Central memory CD4-positive, alpha-beta T cell (primary cell): ENCODE measurements at places on chromosomes 4 and X.

DNA sequence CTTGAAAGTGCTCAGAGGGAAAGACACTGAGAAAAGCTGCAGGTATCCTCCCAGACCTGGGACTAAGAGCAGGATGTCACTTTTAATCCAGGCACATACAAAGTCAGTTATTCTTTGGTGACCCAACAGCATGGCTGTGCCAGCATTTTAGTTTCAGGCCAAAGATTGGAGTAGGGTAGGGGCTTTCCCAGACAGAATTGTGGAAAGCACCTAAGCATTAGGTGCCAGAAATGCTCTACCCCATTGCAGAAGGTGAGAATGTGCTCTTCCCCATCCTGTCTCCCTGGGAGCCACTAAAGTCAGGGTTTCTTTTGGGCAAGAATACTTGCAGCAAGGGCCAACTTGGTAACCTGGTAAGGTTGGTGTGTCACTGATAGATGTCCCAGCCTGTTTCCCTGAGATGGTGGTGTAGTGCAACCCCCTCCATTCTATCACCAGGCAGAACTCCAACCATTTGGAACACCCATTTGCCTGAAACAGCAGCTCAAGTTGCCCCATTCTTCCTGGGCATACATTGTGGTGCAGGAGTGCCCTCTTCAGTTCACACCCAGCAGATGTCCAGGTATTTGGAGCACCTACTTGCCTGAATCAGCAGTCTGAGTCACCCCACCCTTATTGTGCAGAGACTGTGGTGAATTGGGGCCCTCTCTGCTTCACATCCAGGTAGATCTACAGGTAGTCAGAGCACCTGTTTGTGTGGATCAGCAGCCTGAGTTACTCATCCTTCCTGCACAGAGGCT, 183.5 kb downstream of the ZC4H2 start:
- DNase-seq, result no peak

DNA sequence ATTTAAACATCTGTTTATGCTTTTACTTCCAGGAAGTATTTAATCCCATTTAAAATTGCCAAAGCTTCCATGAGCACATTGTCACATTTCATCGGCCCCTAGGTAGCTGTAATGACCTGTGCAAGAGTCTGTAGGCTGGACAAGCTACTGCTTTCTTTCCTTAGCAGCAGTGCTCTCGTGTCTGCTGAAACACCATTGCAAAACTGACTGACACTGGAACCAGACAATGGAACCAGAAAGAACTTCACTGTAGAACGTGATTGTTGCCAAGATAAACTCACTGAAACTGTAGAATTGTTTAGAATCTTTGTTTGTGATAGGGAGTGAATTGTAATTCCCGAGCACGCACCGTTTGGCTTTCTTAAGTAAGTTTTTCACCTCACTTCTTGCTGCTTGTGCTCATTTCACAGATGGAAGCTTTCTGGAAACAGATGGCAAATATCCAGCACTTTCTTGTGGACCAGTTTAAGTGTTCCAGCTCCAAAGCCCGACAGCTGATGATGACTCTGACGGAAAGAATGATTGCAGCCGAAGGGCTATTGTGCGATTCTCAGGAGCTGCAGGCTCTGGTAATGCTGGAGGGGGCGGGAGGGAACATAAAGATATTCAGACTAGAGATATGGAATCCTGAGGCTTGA, 36.9 kb downstream of the EVC start:
- no peak for DNase-seq

- no peak for DNase-seq
These were observed 215.8 kb downstream of the PCDH19 start for GRCh38 chrX:100194082-100194775.

DNA sequence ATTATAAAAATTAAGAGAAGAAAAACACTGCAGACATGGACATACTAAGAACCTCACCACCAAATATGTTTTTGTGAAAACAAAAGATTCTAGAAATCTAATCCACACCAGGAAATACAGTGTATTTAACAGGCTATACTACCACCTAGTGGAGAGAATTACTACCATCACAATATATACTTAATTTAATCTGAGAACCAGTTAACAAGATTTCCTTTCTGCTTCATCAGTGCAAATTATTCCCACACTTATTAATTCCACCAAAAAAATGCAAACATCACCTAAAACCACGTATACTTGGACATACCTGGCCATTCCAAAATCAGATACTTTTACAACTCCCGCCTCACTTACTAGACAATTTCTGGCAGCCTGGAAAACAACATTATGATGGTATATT, 7.0 kb upstream of the TXK start:
- DNase-seq, result peak; percentile 43

DNA sequence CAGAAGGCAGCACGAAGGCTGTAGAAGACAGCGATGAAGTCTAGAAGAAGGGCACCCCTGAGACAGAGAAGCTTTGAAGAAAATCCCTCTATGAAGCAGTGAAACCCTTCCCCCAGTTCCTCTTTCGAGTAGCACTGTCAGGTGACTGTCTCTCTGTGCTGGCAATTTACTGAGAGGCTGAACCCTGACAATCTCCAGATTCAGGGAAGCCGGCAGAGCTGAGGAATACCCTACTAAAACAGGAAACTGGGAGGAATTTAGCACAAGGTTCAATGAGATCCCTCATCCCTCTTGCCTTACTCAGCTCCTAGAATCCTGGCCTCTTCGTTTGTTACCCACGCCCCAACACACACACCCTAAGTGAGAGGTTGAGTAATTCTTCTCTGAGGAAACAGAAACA, 239.7 kb upstream of the NOCT start:
- no peak for DNase-seq

DNA sequence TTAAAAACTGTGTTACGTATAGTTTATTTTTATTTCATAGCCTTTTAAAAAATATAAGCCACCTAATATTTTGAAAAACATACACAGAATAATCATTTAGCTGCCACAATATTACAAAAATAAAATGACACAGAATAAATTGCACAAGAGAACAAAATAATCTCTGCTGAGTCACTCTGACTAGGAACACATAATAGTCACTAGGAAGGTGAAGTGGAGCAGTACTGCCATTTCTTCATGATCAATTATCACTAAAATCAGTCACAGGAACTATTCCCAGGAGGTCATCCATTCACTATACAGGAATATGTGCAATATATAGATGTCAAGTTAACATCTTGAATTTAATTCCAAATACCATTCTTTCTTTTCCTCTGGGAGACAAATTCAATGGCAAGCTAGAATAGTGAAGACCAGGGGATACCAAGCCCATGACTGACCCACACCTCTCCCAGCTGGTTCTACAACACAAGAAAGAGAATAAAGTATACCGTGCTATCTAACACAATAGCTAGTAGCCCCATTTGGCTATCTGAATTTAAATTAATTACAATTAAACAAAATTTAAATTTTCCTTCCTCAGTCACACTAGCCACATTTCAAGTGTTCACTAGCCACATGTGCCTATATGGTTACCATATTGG, 5.9 kb downstream of the SMIM43 start:
- no peak for DNase-seq

- DNase-seq, result no peak
These were observed 80.8 kb upstream of the IQCM start for GRCh38 chr4:149896432-149896831.

DNA sequence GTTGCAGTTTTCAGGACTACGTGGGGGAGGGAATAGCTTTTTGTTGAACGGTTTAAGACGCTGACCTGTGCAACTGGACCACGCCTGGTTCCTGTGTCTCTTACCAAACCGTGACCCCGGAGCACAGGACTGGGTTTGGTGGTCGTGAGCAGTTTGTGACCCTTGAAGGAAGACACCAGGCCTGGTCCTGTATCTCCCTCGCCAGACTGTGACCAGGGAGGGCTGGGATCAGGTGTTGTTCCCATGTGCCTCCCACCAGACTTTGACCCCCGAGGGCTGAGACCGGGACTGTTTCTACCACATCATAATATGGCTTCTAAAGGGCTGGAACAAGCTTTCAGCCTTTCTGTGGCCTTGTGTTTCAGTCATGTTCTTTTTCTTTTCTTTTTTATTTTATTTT, 683 bp downstream of the EBP start:
- no peak for DNase-seq

GRCh38 chrX:52078131-52078530, 9.1 kb upstream of the MAGED4B start:
- DNase-seq, result no peak

- peak; percentile 39 for DNase-seq
These were observed 175.5 kb downstream of the DHRSX start for GRCh38 chrX:2325076-2325784.

DNA sequence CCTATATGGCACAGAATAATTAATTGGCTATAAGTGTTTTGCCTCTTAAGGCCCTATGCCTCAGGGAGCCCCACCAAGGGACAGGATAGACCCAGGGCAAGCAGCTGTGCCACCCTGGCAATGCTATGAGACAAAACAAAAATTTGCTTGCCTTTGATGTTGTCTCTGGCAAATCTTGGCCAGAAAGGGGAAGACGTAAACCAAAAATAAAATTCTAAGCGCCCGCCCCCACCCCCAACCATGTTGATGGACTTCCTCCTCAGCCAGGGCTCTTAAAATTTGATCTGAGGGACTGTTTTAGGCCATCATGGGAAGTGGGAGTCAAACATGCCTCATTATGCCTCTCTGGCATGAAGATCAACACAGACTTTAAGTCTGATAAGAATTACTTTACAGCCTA, 130.5 kb upstream of the APOOL start:
- no peak for DNase-seq

- no peak for DNase-seq
These were observed 71.2 kb downstream of the GAB1 start for GRCh38 chr4:143407888-143408287.

GRCh38 chr4:149311076-149311475, 504.6 kb downstream of the IQCM start:
- no peak for DNase-seq

GRCh38 chrX:152575331-152575730, 62.4 kb upstream of the GABRQ start:
- no peak for DNase-seq

- DNase-seq, result no peak
These were observed 55.0 kb upstream of the NR0B1 start for GRCh38 chrX:30364229-30364628.

- no peak for DNase-seq
These were observed 277.5 kb downstream of the IL15 start for GRCh38 chr4:141913928-141914327.

DNA sequence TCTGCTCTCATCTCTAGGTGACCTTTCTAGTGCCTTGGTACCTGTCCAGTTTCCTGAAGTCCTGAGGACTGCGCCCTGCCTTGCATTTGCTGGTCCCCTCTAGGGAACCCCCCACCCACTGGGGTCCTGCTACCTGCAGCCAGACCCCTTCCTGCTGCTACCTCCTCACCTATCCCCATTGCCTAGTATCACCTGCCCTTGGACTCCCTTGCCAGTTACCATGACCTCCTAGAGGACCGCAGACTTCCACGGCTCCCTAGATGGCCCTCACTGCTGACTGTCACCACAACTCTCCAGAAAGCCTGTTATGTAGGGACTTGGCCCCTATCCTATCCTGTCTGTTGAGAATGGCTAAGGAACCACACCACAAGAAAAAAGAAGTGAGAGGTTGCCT, 166.6 kb downstream of the EFNB1 start:
- DNase-seq, result no peak

GRCh38 chrX:65674204-65674893, 6.9 kb downstream of the MSN start:
- DNase-seq, result no peak

- DNase-seq, result no peak
These were observed 49.4 kb upstream of the RELL1 start for GRCh38 chr4:37735578-37735977.

GRCh38 chr4:66186095-66186494, 515.8 kb upstream of the EPHA5 start:
- no peak for DNase-seq

- no peak for DNase-seq
These were observed 89.9 kb downstream of the REPS2 start for GRCh38 chrX:17036171-17036961.

DNA sequence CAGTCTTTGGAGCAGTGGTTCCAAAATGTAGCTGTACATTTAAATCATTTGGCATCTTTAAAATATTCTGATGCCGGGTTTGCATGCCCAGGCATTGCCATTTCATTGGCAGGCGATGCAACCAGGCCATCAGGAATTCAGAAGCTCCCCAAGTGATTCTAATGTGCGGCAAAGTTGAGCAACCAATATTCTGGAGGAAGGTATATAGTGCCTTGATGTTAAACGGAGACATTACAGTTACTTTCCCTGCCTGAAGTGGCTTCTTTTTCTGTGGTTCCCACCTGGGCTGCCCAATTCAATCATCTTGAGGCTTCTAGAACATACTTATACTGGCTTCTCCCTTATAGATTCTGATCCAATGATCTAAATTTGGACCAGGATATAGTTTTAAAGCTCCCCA, 68.7 kb upstream of the PGM2 start:
- DNase-seq, result no peak

DNA sequence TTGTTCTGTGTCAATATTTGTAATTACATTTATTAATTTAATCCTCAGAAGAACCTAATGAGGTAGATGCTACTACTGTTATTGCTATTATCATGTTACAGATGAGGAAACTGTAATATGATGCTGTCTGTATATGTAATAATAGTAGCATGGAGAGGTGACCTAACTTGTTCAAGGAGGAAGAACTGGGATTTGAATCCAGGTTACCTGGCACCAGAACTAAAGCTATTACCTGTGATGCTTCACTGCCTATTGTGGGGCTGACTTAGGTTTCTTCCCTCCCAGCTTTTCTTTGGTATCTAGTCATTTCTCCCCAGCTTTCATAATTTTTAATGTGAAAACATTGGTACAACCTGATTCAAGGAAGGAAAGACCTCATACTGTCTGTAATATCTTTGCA, 43.6 kb downstream of the RAPGEF2 start:
- no peak for DNase-seq

DNA sequence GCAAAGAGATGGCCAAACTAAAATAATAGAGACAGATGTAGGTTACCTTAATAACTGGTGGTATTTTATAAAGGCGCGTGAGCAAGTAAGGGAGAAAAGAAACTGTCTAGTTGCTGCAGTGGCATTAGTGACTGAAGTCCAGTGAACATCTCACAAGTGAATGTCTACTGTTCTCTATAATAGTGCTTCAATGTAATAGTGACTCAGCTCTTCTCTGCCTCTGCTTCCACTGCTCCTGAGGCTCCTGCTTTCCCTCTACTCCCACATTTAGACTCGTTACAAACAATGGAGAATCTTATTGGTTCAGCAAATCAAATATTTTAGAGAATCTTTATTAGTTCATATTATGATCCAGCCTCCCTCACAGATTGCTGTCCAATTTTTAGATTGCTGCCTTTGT, 779.1 kb upstream of the HTR2C start:
- no peak for DNase-seq
